Type B pancreatic cell (in vitro differentiated cells): ENCODE measurements at places on chromosomes 7 and 10. TPM values are rescaled to one million over a fixed set of nuclear protein-coding genes. Genes with fewer than 3 reads are reported as not detected.

DNA sequence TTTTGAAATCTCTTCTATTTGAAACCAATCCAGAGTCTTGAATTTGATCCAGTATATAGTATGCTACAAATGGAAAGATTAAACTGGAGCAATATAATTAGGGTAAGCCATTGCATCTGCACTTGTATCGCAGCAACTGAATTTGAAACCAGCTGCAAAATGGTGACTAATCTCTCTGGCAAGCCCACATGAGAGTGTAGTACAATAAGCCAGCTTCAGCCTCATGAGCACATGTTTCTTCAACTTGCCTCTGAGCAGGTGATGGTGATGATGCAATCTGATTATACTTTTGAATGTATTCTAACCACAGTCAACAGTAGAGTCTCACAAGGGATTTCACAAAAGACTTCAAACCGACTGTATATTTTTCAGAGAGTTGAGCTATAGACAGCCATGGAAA is 829 bp upstream of the RPA3 start:
- DNase-seq: no peak

DNA sequence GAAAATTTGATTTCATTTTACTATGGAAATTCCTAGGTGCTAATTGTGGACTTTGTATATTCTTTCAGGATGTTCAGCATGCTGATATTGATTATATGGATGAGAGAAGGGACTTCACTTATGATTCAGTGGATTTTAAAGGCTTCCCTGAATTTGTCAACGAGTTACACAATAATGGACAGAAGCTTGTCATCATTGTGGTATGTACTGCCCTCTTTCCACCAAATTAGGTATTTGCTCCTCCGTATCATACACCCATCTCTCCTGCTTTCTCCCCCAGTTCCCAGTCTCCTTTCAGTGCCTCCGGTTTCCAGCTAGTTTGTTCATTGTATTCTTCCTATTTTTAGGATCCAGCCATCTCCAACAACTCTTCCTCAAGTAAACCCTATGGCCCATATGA is 34.6 kb downstream of the MGAM start:
- DNase-seq: no peak

DNA sequence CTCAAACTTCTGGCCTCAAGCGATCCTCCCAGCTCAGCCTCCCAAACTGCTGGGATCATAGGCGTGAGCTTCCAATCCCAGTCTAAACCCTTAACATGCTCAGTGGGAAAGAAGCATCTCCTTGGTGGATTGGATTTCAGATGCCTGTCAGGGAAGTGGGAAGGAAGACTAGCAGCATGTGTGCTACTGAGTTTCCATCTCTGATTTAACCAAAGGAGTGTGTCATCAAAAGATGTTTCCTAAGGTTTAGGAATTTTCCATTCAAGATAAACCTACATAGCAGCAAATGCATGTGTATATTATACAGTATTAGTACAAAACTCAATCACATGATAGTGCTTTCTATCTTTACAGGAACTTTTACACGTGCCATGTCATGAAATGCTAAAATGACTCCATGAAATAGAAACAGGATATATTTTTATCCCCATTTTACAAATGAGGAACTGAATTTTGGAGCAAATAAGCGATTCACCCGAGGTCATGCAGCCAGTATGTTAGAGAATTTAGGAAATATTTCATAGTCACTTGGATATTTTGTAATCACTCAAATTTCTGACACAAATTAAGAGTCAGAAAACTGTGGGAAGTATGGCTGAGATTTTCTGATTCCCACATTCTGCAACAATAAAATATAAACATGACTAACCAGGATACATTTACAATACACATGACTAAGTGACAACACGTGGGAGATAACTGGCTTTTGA is 11.4 kb upstream of the TMEM26 start:
- DNase-seq: no peak

GRCh38 chr7:50956522-50957155 is 173.9 kb upstream of the GRB10 start:
- DNase-seq: no peak

GRCh38 chr10:71260622-71261325 is 48.4 kb downstream of the UNC5B start:
- no peak for DNase-seq

DNA sequence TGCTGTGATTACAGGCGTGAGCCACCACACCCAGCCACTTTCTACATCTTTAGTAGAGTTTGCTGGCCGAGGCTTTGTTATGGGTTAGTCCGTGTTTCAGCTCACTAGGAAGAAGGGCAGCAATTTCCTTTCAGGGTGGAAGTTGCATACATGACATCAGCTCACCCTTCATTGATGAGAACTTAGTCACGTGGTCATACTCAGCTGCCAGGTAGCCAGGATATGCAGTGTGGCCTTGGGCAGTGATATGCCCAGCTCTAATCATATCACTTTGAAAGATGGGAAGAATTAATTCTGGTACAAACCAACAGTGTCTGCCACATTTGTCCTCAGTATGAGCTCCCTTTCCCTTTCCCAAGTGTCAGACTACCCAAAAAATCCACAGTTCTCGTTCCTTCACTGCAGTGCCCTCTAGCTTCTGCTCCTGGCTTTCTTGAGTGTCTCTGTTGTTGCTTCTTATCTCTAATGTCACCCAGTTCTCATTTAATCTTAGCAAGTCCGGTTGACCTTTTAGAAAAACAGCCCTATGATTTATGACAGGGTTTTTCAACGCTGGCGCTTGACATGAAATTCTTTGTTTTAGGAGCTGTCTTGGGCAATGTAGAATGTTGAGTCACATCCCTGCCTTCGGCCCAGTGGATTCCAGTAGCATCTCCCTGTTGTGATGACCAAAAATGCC is 108.7 kb upstream of the ITGB1 start:
- no peak for DNase-seq

The HOXA11 gene
- 1.2 TPM in 1 of 2 replicates, not detected in the other for total RNA-seq

The NXPH1 gene
- 0.29 and 0.33 TPM in 2 replicates for total RNA-seq
